GM12892 (cell line): ENCODE measurements at places on chromosomes 13 and 19.

GRCh38 chr13:36717966-36718545 lies 44.2 kb downstream of the SERTM1 start:
- no peak for DNase-seq

GRCh38 chr13:43139211-43139610 lies 115.8 kb downstream of the DNAJC15 start:
- no peak for DNase-seq

GRCh38 chr13:97445522-97446187 lies 11.7 kb downstream of the RAP2A start:
- DNase-seq = no peak

DNA sequence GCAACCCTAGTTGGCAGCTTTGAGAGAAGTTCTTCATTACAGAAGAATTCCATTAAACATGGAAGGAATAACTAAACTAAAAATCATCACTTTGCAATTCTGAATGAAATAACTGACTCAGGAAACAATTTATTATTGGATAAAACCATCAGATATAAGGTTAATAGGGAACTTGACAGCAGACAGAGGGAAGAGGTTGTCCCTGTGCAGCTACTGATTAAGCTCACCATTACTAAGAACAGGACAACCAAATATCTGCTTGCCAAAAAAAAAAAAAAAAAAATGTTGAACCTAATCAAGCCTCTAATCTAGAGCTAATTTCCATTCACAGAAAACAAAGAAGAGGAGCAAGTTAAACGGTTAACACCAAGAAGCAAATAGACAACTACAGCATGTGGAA lies 12.8 kb downstream of the N4BP2L2 start:
- DNase-seq = no peak

- DNase-seq = no peak
Measured at GRCh38 chr13:36712770-36713169, 39.0 kb downstream of the SERTM1 start.

- no peak for DNase-seq
Measured at GRCh38 chr13:104984296-104984818, 1551.1 kb downstream of the EFNB2 start.

DNA sequence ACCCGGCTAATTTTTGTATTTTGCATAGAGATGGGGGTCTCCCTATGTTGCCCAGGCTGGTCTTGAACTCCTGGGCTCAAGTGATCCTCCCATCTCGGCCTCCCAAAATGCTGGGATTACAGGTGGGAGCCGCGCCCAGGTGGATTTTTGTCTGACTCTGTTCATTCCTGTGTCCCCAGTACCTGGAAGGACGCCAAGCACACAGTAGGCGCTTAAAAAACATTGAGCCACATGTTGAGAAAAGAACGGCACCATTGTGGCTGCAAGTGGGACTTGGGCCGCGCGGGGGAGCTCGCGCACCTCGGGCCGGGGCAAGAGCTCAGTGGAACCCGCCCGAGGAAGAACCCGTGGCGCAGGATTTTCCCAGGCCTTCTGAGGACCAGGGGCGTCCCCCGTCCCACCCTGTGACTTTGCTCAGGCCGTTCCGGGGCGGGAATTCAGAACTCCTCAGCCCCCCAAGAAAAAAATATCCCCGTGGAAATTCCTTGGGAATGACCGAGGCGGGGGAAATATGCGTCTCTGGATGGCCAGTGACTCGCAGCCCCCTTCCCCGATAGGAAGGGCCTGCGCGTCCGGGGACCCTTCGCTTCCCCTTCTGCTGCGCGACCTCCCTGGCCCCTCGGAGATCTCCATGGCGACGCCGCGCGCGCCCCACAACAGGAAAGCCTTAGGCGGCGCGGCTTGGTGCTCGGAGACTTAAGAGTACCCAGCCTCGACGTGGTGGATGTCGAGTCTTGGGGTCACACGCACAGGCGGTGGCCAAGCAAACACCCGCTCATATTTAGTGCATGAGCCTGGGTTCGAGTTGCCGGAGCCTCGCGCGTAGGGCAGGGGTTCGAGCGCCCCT lies 1.4 kb upstream of the ICAM1 start:
- DNase-seq = no peak

DNA sequence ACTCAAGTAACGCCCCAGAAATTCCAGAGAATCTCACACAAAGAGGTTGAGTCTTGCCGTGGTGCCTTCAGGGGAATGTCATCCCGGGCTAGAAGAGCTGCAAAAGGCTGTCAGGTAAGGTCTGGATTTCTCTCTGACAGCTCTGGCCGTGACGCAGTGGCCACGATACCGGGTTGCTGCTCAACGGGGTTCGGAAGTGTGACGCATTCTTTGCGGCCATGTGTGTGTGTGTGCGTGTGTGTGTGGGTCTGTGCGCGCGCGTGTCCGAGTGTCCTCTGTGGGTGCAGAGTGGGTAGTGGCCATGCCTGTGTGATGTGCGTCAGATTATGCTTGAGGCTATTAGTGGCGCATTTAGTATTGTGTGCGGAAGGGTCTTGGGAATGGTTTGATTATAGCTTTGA lies 306 bp downstream of the ZNF540 start:
- DNase-seq = no peak

DNA sequence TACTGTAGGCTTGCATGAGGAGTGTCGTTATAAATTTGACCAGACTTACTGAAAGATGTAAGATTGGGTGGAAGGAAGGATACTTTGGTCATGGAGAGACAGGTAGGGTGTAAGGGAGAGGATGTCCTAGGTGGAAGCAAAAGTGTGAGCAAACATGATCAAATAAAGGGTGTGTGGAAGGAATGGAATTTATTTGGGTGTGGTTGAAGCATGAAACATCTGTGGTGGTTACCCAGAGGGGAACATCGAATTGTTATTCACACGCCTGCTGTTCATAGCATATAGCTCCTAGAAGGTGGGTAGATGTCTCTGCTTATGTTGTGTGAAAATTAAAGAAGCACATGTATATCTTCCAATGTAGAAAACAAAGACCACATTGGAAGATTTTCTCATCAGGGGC lies 157.7 kb downstream of the ATP8A2 start:
- DNase-seq = no peak

GRCh38 chr19:40623403-40624251 lies 22.5 kb downstream of the LTBP4 start:
- DNase-seq = no peak
